NCI-H1417 (cell line): ENCODE measurements at places on chromosomes 2 and 18.

DNA sequence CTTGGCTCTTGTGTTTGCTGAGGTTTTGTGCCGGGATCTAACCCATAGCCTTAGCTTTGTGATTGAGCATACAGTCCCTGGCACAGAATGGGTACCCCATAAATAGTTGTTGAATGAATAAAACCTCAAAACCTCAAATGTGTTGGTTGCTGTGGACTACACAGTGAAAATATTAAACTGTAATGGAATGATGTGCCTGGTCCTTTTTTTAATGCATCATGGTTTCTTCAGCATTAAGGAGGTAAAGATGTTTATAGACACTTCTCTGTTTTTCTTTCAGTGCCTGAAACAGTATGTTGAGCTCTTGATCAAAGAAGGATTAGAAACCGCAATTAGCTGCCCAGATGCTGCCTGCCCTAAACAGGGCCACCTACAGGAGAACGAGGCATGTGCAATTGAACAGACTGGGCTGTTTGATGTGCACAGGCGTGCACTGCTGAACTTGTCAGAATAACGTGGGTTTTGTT lies 97.0 kb downstream of the RNF144A start:
- DNase-seq = no peak

DNA sequence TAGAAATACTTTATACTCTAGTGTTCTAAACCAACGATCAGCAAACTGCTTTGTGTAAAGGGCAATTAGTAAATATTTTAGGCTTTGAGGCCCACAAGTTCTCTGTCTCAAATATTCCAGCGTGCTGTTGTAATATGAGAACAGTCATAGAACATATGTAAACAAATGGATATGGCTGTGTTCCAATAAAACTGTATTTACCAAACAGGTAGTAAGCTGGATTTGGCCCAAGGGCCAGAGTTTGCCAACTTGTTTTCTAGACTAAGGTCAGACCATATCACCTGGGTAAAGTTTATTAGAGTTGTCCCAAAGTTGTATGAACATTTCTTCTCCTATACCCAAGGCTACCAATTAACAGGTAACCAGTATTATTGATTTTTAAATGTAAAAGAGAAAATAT lies 303.2 kb upstream of the MC4R start:
- DNase-seq = peak; percentile 74

- DNase-seq = no peak
These were observed 10.8 kb upstream of the SESTD1 start for GRCh38 chr2:179275253-179276012.

DNA sequence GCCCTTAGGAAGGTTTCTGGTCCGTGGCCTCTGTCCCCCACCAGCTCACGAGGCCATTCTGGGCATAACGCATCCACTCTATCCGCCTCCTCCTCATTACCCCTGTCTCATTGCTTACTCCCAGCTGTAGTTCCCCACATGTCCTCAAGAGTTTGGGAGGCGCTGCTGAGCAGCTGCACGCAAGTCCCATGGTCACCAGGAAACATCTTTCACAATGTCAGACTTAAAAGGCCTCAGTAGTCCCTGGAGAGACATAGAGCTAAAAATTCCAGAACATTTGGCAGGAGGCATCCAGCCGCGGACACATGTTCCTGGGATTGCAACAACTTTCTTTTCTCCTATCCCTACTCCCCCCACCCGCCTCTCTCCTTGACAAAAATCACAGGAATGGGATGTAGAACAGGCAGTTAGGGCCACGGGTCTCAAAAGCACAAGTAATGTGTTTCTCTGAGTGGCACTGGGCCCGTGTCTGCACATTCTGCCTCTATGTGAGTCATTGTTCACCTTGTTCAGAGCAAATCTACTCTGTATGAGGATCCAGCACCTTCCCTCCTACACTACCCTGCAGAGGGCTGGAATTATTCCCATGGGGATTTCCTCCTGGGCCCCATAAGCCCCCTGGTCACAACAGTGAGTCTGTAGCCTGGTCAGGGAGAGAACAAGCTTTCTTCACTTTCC lies 8.1 kb downstream of the LBH start:
- peak; percentile 17 for DNase-seq

DNA sequence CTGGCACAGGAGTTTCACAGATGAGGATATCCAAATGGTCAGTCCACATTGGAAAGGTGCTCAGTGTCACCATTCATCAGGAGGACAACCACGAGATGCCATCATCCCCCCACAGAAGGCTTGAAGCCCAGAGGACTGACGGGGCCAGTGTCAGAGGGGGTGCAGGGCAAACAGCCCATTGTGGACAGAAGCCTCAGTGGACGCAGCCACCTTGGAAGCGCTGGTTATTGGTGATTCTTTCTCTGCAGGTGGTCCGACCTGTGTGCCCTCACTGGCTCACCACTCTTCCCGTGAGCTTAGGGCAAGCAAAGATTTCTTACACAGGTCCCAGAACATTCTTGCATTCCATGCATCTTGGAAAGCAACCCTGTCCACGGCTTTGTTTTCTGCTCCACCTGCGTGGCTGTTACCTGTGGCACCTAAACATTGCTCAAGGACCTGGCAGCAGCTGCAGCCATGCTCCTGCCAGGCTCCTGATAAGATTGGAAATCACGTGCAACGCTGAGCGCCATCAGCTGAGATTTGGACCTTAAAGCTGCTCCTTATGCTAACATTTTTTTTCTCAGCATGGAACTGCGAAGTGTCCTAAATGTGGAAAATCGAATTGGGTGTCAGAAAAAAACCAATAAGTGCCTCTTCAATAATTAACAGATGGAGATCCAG lies 110.9 kb upstream of the CTDP1 start:
- DNase-seq = no peak

DNA sequence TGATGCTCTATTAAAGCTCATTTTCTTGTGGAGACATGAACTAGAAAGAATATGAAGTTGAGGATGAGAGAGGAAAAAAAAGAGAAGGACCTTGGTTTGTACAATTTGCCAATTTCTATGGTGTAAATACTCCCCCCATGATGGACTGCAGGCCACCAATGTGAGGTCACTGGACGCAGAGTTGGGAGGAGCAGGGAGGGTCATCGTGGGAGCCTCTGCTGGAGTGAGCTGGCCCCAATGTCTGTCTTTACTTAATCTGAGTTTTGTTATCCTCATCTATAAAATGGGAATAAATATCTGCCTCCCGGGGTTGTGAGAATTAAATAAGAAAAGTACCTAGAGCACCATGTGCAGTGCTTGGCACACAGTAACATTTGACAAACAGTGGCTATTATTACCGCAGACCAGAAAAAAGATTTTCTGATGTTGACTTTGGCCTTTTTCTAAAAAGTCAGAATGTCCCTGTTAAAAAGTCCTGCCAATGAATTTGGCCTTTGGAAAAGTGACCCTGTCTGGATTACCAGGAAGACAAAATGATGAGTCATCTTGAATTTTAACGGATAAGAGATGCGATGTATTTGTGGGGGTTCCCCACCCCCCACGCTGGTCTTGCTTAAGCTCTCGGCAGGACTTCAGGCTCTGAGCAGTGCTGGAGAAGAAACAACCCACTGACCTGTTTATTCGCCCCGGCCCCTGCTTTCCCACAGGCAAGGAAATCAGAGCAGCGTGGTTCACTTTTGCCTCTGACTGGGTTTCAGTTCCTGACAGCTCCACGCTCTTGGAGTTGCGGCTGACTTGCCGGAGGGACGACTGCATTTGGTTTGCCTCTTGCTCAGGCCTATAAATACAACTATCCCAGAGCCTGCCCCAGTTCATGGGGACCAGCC lies 50.3 kb upstream of the FOSL2 start:
- DNase-seq = no peak

DNA sequence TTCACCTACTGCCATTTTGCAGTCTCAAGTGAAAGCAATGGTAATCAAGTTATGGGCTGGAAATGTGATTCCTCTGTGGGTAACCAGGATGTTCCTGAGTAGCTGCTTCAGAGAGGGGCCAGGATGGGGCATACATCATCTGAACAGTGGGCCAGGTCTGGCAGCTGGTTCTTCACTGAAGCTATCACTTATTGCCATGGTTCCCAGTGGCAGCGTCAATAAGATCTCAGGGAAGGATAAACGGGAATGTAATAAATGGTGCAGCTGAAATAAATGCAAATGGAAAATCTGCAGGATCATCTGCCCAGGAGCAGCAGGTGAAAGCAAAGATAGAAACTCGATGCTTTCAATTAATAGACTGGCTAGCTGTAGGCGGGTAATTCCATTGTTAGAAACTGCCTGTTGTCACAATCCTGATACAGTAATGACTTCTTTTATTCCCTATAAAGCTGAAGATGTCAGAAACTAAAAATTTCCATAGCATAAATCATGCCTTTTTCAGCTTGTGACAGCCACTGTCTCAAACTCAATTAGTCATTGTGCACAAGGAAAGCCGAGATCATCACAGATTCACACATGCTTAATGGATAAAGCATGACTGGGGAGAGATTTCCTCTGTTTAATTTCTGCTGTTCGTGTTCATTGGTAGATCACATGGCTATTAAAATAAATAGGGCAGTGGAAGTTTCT lies 56.2 kb upstream of the CCDC85A start:
- peak; percentile 78 for DNase-seq

GRCh38 chr18:829432-829831 lies 17.4 kb upstream of the YES1 start:
- no peak for DNase-seq

DNA sequence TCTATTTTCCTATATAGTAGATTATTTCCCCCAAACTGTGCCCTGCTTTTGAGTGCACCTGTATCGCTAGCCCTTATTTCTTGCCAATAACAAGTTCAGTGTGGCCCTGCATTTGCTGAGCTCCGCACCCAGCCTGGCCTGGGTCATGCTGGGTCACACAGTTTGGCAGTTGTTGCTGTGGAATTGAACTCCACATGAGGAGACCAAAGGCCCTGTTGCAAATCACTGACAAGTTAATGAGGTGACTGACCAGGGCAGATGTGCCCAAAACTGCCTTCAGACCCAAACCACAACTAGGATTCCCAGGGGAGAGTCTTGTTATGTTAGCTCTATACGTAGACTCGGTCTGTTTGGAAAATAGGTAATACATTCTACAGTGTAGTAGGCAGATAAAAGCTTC lies 31.0 kb downstream of the COL4A4 start:
- no peak for DNase-seq

DNA sequence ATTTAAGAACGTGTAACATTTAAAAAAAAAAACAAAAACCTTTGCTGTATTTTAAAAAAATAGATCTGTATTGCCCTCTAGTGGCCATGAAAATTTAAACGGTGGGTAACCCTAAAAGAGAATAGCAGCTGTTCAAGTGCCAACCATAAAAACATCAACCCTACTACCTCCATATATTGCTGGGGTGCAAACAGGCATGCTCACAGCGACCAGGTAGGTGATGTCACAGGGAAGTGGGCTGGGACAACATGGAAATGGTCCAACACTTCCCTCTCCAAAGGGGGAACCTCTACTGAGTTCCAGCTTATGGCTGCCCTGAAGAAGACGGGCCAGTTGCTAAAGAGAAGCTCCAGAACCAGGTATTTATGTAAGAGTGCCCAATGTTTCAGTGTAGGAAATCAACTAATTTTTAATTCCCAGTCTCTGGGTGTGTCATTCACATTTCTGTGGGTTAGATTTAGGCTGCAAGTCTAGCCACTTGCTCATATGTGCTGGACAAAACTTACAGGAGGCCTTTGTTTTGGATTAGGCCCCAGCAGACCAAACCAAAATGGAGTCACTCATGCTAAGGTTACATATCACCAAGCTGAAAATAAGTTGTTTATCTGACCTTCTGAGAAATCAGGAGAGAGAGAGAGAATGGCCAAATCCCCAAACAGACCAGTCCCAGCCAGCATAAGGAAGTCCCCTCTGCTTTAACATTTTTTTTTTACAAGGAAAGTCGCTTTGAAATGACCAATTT lies 54.5 kb downstream of the SKA1 start:
- DNase-seq = peak; percentile 46

- no peak for DNase-seq
These were observed 107.8 kb upstream of the ZNF521 start for GRCh38 chr18:25459814-25460213.

GRCh38 chr18:3040173-3040572 lies 27.2 kb upstream of the LPIN2 start:
- DNase-seq = no peak

DNA sequence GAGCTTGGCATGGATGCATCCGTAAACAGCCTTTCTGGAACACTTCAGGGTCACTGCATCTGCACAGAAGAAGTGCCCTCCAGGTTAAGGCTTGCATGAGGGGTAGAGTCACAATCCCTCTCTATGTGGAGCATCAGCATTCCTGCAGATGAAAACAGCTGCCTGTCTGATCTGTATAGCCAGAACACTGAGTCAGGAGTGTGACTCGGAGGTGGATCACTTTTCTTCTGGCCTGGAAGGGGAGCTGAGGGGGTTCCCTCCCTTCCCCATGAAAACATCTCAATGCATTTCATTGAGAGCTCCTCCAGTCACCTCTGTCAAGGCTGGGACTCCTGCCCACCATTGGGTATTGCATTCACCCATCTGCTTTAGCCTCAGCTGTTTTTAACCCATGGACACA lies 72.5 kb upstream of the SERPINE2 start:
- no peak for DNase-seq

GRCh38 chr2:203812294-203813221 lies 55.0 kb upstream of the CTLA4 start:
- no peak for DNase-seq

- no peak for DNase-seq
These were observed 98.5 kb downstream of the THSD7B start for GRCh38 chr2:136863874-136864273.

- DNase-seq = no peak
These were observed 85.6 kb downstream of the NCOA1 start for GRCh38 chr2:24576617-24577016.

DNA sequence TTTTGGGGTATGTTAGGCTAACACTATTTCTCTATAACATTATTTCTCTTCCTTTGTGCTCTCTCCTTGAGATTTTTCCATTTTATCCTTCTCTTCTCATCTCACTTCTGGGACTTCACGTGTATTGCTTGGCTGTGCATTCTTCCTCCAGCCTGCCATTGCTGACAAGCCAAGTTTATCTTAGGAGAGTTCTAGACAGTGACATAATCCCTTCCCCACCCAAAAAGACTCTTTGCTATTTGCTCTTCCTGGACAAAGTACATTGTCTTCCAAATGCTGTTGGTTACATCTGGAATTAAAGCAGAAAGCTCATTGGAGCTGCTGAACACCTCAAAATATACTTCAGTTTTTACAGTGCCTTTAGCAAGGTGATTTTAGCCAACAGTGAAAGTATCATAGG lies 8.9 kb downstream of the TSPYL6 start:
- no peak for DNase-seq

GRCh38 chr2:224259831-224260230 lies 142.1 kb downstream of the FAM124B start:
- DNase-seq = no peak

DNA sequence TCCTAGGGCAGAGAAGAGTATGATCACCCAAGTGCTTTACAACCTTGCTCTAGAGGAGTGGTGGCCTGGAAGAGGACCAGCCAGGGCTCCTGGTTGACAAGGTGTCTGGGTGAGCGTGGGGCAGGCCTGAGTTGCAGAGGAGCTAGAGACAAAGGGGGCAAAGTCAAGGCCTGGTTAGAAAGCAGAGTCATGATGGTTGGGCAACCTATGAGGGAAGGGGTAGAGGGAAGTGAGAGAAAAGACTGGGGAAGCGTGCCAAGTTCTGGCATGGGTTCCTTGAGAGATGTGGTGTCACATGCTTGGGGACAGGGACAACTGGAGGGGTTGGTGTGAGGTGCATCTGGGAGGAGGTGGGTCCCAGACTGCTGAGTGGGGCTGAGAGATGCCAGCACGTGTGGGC lies 13.5 kb downstream of the ZFP36L2 start:
- DNase-seq = no peak

- peak; percentile 81 for DNase-seq
These were observed 13.7 kb downstream of the HS6ST1 start for GRCh38 chr2:128304715-128305554.
